ENCODE measurements at places on chromosomes 16 and 17.

DNA sequence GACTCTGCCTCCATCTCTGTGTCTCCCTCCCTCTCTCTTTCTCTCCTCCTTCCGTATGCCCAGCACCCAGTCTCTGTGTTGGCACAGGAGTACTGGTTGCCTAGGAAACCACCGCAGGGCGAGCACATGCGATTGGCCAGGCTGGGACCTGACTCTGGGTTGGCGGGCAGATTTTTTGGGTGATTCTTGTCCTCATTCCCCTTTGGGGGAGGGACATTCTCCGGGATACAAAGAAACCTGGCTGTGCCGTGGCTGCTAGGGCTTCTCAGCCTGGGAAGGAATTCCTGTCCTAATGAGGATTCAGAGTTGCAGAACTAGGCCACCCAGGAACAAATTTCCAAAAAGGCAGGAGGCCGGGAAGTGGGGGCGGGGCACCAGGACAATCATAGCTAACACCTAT lies 168.9 kb downstream of the SHISA9 start:
- no peak for DNase-seq

DNA sequence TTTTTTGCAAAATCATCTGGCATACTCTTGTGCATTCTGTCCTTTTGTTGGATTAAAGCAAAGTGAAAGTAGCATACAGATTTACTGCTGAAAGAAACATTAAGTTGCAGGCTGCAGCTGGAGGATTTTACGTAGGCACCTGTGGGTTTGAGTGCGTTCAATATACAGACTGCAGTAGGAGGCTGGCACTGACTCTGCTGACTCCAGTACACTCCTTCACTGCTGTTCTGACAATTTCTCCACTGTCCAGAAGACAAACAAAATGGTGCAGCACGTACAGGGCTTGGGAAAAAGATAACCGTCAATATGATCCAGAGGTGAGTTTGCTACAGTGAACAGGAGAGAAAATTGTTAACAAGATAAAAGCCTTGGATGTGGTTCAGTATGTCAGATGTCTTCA lies 73.3 kb downstream of the TANC2 start:
- no peak for DNase-seq

GRCh38 chr17:28937044-28937729 lies 14.1 kb downstream of the PHF12 start:
- DNase-seq, result no peak

GRCh38 chr17:17103160-17103559 lies 60.9 kb downstream of the MPRIP start:
- no peak for DNase-seq

- no peak for DNase-seq
Observed at GRCh38 chr17:2008332-2009126, 16.6 kb downstream of the RTN4RL1 start.

DNA sequence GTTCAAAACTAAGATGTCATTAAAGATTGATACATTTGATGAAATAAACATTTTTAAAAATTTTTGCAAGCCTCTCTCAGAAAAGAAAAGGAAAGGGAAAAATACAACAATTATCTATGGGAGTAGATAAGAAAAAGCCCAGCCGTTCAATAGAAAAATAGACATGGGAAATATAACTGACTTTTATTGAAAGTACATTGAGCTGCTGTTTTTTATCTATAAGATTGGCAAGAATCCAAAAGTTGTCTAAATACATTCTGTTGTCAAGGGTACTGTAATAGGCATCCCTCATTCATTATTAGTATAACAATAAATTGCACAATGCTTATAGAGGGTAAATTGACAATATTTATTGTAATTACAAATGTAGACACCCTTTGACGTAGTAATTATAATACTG lies 38.4 kb upstream of the IRX6 start:
- no peak for DNase-seq

DNA sequence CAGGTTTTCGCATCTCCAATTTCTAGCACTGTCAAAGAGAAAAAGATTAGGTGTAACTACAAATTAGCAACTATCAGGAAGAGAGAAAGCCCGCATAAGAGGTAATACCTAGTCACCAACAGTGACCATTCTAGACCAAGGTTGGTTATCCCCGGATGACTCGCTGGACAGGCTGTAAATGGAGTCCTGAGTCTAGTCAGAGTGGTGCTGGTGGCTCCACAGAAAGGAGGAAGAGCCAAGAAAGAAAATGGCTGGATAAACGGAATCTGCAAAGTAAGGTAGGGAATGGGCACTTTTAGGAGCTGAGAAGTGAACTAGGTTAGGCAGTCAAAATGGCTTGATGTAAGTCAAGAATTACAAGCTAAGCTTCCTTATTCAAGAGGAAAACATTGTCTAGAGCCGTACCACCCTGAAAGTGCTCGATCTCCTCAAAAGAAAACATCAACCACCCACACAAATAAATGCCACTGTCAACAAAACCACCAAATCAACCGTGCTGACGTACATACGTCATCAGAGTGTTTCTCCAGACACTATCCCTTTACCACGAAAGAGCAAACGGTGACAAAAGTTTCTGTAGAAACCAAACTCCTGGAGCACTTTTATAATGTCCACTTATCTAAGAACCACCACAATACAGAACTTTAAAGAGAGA lies 2.2 kb downstream of the GSPT1 start:
- no peak for DNase-seq

- no peak for DNase-seq
Observed at GRCh38 chr17:60303406-60304099, 88.4 kb downstream of the USP32 start.

DNA sequence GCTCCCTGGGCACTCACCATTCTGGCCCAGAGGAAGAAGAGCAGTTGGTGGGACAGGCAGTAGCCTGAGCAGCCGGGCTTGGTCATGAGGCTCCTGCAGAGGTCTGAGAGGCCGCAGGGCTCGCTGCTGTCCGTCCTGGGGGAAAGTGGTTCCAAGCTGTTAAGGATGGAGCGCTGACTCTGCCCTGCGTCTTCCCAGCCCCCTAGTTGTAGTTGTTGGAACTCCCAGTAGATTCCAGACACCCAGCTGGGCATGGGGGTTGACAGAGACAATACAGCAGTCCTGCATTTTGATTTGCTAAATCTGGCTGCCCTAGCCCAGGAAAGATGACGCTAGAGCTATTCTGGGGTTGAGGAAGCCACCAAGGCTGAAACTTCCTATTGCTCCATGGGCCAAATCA lies 7.3 kb downstream of the C16orf89 start:
- no peak for DNase-seq

GRCh38 chr17:3887804-3888203 lies 5.0 kb downstream of the CAMKK1 start:
- DNase-seq, result no peak

GRCh38 chr17:34556384-34556783 lies 23.0 kb upstream of the TMEM132E start:
- no peak for DNase-seq

GRCh38 chr16:57534881-57535658 lies 1.3 kb downstream of the CCDC102A start:
- DNase-seq, result no peak

- DNase-seq, result no peak
Observed at GRCh38 chr17:50258647-50259476, 15.4 kb upstream of the TMEM92 start.

GRCh38 chr17:27239046-27239445 lies 54.9 kb upstream of the WSB1 start:
- no peak for DNase-seq

- DNase-seq, result no peak
Observed at GRCh38 chr16:6905601-6906000, 427.0 kb upstream of the RBFOX1 start.

GRCh38 chr16:48384520-48385252 lies 527 bp downstream of the SIAH1 start:
- no peak for DNase-seq

- no peak for DNase-seq
Observed at GRCh38 chr17:74118504-74118903, 85.0 kb upstream of the RPL38 start.

- DNase-seq, result no peak
Observed at GRCh38 chr16:15618392-15618791, 24.6 kb downstream of the MARF1 start.

DNA sequence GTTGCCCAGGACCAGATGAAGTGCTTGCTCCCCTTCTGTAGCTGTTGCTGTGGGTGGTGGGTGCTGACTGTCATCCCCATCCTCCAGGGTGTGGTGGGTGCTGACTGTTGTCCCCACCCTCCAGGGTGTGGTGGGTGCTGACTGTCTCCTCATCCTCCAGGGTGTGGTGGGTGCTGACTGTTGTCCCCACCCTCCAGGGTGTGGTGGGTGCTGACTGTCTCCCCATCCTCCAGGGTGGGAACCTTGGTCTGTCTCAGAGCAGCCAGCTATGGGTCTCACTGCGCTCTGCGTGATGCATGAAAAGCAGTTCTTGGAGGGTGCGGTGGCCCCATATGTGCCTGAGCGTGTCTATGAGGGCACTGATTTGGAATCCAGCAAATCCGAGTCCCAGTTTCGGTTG lies 163.8 kb downstream of the RPTOR start:
- DNase-seq, result no peak

DNA sequence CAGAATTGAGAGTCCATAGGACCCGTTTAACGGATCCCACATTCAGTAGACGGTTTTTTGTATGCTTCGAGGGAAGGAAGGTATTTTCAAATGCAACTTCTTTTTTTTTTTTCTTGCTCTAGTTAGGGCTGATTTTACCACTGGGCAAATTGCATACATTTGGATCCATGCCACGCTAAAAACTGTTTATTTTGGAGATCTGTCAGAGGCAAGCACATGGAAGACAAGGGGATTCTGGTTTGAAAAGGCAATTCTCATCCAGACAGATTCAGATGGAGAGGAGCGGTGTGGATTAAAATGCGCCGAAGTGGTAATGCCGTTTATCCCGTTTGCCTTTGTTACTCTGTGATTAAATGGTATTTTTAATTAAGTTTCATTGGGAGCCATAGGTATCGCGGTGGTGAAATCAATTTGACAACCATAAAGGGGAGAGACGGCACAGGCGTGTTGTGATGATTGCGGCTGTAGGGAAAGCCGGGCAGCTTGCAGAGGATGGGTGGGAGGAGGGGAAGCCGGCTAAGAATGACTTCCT lies 170.4 kb downstream of the IRX3 start:
- no peak for DNase-seq

DNA sequence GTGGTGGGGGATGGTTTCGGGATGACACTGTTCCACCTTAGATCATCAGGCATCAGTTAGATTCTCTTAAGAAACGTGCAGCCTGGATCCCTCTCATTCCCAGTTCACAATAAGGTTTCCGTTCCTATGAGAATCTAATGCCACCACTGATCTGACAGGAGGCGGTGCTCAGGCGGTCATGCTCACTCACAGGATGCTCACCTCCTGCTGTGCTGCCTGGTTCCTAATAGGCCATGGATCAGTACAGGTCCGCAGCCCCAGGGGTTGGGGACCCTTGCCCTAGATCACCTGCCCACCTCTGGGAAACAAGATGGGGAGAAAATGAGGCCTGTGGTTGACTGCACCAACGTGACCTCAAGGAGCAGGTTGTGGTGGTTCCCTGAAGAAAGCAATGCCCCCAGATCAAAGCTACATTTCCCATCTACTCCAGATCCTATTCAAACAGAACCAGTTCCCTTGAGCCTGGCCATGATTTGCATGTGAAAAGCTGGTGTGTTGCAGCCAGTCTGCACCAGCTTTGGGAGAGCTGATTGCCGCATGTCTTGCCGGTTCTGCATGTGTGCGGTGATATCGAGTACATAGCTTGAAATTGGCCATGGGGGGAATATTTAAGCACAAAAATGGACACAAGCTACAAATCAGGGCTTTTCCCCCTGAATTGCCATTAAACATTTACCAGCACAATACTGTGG lies 183.2 kb upstream of the HSBP1 start:
- DNase-seq, result no peak

DNA sequence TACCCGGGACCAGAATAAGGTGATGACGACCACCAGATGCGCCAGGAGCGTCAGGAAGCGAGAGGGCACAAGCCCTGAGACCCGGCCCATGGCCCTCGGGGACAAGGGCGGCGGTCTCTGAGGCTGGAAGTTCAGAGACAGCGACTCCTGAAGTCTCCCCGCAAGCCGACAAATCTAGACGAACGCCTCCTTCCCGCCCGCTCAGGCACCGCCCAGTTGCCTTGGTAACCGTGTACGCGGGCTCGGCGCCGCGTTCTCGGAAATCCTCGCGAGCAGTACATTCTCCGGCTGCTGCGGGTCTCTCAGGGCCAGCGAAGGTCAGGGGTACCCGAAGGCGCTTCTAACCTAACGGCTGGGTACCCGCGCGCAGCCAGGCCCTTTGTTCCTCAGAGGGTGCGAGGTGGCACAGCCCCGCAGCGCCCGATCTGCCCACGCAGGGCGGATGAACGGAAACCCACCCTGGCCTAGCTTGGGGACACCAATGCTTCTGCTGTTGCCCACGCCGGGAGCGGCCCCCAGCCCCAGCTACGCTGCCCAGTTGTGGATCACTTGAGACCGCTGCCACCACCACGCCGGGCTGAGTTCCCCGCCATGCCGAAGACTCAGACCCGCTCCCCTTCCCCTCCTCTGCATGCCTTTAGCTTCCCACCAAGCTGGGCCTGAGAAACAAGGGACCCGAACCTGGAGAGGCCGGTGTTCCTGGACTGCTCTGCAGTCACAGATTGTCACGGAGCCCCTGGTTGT lies at the start of gene TMEM107:
Gene TMEM107, minus strand, starts transcription at position 184 of the 744 bp plus-strand sequence. Its CDS starts 94 bp downstream, at position 90.
- DNase-seq, result peak; percentile 10

DNA sequence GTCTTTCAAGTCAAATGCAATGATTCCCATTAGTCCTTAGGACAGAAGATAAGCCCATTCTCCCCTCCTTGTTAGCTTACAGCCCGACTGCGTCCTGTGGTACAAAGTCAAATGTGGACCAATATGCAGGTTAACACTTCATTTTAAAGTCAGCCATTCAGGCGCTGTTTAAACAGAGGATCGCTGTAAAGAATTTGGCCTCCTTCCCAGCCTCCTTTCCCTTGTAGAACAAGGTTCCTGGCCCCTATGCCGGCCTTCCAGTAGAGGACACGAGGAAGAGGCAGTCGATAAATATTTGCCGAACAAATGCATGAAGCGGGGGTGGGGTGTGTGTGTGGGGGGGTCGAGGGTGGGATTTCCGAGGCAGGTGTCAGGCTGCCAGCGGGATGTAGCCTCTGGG lies 4.3 kb downstream of the SDK2 start:
- no peak for DNase-seq

DNA sequence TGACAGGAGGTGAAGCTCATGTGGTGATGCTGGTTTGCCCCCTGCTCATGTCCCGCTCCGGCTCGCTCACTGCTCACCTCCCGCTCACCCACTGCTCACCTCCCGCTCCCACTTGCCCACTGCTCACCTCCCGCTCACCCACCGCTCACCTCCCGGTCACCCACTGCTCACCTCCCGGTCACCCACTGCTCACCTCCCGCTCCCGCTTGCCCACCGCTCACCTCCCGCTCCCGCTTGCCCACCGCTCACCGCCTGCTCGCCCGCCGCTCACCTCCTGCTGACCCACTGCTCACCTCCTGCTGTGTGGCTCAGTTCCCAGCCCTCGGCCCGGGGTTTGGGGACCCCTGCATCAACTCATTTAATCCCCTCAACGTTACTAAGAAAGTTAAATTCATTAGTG lies 39.1 kb upstream of the SHISA9 start:
- no peak for DNase-seq
